ENCODE measurements at places on chromosomes 2 and 18.

- no peak for DNase-seq
These were observed 85.7 kb downstream of the SLC4A3 start for GRCh38 chr2:219713110-219713509.

GRCh38 chr2:43005245-43005974 lies 213.0 kb upstream of the HAAO start:
- no peak for DNase-seq

DNA sequence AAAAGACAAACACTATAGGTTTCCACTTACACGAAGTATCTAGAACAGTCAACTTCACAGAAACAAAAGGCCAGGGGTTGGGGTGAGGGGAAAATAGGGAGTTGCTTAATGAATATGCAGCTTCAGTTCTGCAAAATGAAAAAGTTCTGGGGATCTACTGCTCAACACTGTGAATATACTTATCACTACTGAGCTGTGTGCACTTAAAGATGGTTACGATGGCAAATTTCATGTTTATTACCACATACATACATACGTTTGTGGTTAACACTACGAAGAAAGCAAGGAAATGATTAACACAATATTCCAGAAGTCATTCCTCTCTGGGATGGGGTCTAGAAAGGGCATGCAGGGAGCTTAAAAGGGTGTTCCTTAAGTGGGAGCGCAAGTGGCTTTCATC lies 19.3 kb downstream of the MBOAT2 start:
- no peak for DNase-seq

DNA sequence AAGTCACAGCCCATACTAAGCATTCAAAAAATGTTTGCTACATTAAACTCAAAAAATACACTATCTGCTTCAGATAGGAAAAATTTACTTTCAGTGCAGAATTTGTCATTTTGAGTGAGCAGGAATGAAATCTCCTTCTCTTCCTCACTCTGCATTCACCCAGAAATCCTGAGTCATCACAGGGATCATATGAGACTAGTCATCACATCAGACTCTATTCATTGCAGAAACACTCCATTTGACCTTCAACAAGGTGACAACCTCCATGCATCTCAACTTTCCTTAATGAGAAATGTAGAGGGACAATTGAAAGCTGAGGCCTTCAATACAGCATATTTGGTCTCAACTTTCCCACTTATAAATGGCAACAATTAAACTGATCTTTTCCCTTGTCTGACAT lies 130.4 kb upstream of the CYP26B1 start:
- DNase-seq = no peak

GRCh38 chr2:74440378-74441169 lies 1.2 kb downstream of the RTKN start:
- DNase-seq = peak; percentile 45

DNA sequence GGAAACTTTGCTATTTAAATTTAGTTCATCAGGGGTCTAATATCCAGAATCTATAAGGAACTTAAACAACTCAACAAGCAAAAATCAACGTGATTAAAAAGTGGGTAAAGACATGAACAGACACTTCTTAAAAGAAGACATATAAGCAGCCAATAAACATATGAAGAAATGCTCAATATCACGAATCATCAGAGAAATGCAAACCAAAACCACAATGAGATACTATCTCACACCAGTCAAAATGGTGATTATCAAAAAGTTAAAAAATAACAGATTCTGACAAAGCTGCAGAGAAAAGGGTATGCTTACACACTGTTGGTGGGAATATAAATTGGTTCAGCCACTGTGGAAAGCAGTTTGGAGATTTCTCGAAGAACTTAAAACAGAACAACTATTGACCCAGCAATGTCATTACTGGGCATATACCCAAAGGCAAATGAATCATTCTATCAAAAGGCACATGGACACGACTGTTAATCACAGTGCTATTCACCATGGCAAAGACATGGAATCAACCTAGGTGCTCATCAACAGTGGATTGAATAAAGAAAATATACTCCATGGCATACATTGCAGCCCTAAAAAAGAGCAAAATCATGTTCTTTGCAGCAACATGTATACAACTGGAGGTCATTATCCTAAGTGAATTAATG lies 189.9 kb downstream of the SLC4A10 start:
- no peak for DNase-seq
